ENCODE measurements at places on chromosomes 12 and 14.

DNA sequence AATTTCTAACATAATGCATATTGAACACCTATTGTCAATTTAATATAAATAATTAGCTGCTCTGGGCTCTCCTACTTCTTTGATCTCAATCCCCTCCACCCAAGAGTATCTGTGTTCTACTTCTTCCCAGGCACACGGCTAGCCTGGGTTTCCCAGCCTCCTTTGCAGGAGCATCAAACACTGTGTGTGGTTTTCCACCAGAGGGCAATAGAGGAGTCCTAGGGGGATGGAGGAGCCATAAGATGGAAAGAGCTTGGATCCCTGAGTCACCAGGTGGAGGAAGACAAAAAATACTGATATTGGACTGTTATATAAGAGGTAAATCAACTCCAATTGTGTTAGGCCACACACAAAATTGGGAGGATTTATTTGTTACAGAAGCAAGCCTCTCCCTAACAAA is 333.7 kb downstream of the GLT1D1 start:
- no peak for DNase-seq

DNA sequence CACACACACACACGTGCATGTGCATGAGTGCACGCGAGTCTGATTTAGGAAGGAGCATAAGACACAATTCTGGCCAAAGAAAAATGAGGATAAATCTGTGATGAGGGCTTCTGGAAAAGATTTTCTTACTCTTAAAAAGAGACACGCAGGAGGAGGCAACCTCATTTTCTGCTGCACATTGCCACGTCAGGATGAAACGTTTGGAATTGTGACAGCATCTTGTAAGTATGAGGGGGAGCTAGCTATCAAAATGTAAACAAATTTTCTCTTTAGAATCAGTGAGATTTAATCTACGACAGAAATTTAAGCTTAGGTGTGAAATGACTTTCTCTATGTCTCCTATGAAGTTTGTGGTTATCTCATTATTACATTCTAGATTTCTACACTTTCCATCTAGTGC is 31.1 kb upstream of the NUBPL start:
- DNase-seq, result no peak

GRCh38 chr12:102479099-102479885 is 1.1 kb downstream of the IGF1 start:
- peak; percentile 65 for DNase-seq

DNA sequence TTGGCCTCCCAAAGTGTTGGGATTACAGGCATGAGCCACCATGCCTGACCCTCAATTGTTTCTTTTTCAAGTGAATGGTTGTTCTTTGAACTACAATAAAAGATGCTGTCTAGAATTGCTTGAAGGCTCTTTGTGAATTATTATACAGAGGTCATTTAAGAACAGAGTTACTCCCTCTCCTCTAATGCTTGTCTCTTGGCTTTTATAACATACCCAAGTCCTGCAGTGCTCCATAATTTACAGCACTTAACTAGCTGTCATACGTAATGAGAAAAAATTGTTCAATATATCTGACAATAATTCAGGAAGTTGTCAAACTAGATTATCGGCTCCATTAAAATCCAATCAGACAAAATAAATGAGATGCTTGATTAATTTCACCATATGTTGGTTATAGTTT is 823.0 kb upstream of the ATXN7L3B start:
- no peak for DNase-seq

- DNase-seq, result no peak
Measured at GRCh38 chr14:104118006-104118844, 20.2 kb upstream of the KIF26A start.

GRCh38 chr12:26455936-26456574 is 260.7 kb downstream of the SSPN start:
- no peak for DNase-seq

GRCh38 chr12:91224401-91224800 is 41.8 kb upstream of the DCN start:
- no peak for DNase-seq

DNA sequence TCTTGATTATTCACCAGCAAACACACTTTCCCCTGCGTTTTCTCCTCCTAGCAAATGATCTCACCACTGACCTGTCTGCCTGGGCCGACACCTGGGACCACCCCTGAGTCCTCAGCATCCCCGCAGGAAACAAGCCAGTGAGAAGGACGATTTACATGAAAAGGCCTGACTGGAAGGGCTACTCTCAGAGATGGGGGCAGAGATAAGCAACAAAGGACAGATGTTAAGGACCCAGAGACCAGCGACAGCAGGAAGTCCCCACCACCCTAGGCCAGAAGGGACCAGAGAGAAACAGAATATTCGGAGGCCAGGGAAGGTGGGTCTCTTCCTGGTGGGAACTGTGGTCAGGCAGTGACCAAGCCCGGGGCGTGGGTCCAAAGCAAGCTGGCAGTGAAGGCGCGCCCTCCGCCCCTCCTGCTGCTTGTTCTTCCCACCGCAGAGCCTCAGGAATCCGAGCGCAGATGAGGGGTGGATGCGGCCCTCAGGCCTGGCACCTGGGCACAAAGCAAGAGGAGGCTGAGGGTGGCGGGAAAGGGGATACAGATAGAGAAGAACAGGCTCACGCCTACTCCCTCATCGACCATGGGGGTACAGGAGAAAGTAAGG is 55.8 kb downstream of the STX2 start:
- DNase-seq, result no peak

DNA sequence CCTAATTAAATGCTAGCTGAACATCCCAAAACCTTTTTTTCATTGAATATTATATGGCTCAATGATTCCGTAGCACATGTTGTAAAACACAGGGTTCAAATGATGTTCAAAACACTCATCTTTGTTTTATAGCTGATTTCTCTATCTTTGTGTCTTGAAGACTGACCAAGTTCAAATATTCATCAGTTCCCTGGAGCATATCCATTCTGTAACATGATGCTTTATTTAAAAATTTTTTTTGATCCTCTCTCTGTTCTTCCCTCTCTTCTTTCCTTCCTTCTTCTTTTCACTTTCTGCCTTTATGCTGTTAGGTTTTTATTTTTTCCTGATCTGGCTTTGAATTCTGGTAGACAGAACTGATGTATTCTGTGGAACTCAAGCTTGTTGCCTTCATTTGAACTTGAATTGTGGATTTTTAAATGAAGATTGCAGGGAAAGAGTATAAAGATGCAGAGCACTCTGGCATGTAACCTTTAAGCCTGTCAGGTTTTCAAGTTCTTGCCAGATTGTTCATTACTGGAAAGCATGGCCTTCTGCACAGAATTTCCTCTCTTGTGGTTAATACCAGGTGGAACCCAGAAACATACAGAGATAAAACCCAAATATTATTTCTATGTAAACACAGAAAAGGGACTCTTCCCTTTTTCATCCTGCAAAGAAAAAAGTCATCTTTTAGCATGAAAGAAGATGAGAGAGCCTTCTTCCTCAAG is 39.5 kb downstream of the PROX2 start:
- DNase-seq, result no peak

- no peak for DNase-seq
Measured at GRCh38 chr14:66483322-66483721, 2.8 kb upstream of the CCDC196 start.

GRCh38 chr12:58009405-58010195 is 68.2 kb downstream of the ATP23 start:
- no peak for DNase-seq

GRCh38 chr14:78725086-78725485 is 554.9 kb downstream of the NRXN3 start:
- no peak for DNase-seq

GRCh38 chr12:53056296-53056695 is 6.4 kb downstream of the TNS2 start:
- DNase-seq, result no peak

DNA sequence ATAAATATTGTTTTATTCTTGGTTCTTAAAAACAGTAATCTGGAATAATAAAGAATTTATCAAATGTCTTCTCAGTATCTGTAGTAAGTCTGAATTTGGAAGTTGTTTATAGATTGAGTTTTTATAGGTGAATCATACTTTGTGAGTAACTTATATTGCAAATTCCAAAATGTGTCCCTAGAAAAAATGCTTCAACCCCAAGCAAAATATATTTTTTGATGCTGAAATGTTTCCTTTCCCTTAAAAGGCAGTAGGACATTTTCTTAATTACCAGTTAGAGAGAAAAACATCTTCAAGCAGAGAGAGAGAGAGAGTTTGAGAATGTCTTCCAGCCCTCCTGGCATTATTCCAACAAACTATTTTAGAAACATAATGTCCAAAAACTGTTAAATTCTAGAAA is 37.9 kb downstream of the PELI2 start:
- DNase-seq, result no peak

DNA sequence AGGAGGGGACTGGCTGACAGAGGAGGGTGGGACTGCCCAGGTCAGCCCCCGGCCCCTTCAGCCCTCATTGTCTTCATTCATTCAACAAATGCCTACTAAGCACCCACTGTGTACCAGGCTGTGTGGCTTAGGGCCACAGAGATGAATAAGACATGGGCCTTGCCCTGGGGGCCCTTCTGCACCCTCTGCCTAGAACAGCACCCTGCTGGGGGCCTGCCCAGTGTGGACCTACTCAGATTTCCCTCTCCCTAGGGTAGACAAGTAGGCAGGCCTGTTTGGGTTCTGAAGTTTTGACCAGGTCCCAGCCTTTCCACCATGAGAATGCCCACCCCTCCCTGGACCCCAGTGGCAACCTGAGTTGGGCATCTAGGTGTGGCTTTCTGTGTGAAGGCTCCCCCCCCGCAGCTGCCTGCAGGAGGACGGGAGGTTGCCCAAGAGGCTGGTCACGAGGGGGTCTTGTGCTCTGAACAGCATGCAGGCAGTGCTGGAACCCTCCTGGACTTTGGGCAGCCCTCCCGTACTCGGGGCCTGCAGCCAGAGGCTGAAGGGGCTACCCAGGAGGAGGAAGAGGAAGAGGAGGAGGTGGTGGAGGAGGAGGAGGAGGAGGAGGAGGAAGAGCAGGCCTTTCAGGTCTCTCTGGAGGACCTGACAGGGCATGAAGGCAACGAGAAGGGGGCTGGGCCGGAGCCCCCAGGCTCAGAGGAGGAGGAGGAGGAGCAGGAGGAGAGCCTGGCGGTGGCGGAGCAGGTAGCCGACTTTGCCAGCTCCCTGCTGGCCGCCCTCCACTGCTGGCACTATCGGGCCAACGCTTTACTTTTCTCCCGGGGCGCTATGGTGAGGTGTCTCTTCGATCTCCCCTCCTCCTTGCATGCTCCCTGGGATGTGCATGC is 33.4 kb downstream of the PLEKHG3 start:
- DNase-seq, result no peak

DNA sequence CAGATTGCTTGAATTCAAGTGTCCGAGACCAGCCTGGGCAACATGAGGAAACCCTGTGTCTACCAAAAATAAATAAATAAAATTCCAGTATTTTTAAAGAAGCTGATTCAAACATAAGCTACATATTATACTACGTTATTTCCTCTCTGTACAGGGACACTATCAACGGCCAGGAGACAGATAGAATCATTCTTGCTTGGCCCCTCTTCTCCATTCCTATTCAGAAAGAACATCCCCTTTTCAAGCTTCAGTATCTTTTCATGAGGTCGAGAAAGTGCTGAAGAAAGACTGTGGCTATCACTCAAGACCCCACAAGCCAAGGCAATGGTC is 314 bp upstream of the DHRS7 start:
- DNase-seq, result no peak

- no peak for DNase-seq
Measured at GRCh38 chr12:93599192-93599591, 26.7 kb downstream of the SOCS2 start.

GRCh38 chr12:120402217-120402616 is 33.3 kb upstream of the MSI1 start:
- DNase-seq, result no peak

DNA sequence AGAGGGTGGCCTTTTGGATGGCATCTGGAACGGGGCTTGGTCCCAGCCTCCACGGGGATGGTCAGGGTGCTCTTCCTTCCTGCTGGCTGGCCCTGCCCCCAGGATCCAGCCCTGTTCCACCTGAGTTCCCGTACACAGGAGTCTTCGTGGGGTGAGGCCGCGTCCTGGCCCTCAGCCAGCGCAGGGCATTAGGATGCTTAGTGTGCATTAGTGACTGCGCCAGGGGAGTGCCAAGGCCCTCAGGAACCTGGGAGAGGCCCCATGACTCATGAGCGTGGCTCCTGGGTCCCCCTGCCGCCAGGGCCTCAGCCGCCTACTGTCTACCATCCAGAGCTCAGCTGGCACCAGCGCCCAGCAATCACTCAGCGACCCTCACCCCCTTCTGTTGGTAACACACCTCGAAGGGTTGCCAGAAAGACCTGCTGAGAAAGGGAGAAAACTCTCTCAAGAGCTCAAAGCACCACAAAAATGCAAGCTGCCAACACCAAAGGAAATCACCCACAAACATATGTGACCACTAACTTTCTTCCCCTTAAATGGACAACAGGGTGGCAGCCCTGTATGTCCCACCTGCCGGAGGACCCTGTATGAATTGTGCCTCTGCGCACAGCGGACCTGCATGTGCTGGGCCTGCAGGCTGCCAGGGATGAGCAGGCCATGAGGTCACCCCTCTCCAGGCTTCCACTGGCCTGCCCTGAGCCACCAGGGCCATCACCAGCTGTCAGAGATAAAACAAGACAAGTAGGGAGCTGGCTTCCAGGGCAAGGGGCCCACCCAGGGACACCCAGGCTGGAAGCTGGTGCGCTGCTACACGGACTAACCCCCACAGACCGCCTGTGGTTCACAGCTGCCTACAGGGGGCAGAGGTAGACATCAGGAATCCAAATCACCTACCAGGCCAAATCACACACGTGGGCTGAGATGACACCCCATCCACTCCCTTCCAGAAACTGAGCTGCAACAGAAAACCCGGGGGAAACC is 28.7 kb downstream of the CCDC85C start:
- DNase-seq, result no peak

- DNase-seq, result no peak
Measured at GRCh38 chr14:64806202-64806861, 73.4 kb downstream of the SPTB start.

- no peak for DNase-seq
Measured at GRCh38 chr14:94932589-94932988, 162.7 kb upstream of the GSC start.

GRCh38 chr14:55571125-55571889 is 8.7 kb upstream of the KTN1 start:
- no peak for DNase-seq

DNA sequence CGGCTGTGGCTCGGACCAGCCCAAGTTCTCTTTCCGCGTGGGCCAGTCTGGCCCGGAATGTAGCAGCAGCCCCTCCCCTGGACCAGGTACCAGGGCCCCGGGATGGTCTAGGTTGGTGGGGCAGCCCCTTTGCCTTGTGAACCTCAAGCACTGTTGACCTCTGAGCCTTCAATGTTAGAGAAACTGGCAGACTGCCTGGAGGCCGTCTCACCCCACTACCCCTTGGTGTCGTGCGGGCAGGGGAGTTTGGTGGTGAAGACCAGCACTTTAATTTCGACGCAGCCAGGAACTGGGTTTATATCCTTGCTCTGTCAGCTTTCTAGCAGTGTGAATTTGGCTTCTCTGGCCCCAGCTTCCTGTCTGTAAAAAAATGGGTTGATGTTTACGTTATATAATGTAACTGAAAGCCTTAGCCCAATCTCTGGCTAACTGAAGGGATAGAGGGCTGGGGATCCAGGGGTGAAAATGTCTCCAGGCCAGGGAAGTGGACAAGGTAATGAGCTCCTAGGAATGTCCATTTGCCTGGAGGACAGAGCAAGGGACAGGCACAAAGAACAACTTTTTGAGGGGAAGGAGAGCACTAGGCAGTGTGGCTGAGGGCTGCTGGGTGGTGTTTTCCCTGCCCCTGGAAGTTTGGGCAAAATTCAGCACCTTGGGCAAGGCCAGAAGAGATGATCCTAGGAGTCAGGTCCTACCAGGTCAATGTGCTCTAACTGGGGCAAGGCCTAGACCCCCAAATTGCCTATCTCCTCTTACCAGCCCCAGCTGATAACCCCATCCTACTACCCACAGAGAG is 11.4 kb downstream of the MCRS1 start:
- DNase-seq, result no peak
